ENCODE measurements at places on chromosomes 6 and 20.

- DNase-seq = no peak
These were observed 28.8 kb upstream of the ZBP1 start for GRCh38 chr20:57648878-57649616.

GRCh38 chr6:168157272-168158212 is 78.5 kb upstream of the FRMD1 start:
- DNase-seq = no peak

GRCh38 chr20:33465481-33466302 is 22.1 kb upstream of the SNTA1 start:
- DNase-seq = no peak

DNA sequence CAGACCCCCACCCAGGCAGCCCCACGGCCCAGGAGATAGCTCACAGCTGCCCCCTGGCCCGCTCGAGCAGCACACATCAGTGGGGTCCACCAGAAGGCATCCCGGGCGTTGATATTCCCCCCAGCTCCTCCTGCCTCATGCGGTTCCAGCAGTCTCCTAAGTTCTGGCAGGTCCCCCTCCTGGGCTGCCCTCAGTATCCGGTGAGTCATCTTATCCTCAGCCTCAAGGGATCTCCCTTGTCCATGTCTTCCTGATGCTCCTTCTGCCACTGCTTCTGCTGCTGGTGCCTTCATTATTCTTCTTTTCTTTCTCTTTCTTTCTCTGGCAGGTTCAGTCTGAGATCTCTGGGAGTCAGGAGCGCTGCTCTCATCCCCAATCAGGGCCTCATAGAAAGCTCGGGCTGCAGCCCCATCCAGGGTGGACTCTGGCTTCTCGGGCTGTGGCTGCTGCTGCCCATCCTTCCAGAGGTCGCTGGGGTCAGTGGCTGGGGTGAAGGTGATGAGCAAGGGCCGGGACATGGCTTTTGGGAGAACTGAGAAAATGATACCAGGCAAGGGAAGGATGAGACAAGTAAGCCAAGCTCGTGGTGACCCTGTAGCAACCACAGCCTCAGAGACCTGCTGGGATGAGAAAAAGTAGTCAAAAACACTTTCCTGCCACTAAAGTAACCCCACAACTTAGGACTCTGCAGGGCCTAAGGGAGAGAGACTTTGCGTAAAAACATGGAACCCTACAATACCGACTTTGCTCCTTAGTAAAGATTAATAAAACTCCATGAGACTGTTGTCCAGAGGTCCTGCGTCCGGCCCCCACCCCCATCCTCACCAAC is 622 bp downstream of the GPANK1 start:
- no peak for DNase-seq

- DNase-seq = no peak
These were observed 246.2 kb upstream of the NRSN1 start for GRCh38 chr6:23879816-23880215.

DNA sequence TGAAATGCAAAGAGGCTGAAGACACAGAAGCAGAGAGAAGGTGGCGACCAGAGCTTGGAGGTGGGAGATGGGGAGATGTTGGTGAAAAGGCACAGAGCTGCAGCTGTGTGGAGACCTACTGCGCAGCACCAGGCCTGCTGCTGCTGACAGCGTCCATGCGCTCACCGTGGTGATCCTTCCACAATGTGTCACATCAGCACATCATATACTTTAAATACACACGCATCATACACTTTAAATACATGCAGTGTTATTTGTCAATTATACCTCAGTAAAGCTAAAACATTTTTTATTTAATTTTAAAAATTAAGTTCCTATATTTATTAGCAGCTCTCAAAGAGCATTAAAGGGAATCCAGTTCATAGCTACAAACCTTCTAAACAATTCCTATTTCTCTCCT is 200.9 kb downstream of the TTLL2 start:
- no peak for DNase-seq

GRCh38 chr20:39381595-39381994 is 419.5 kb downstream of the DHX35 start:
- no peak for DNase-seq

GRCh38 chr20:31710423-31711108 is 12.1 kb downstream of the BCL2L1 start:
- no peak for DNase-seq

GRCh38 chr20:56646599-56646998 is 17.5 kb downstream of the TFAP2C start:
- no peak for DNase-seq

- no peak for DNase-seq
These were observed 28.6 kb downstream of the RING1 start for GRCh38 chr6:33236852-33237251.

- DNase-seq = no peak
These were observed 5.3 kb downstream of the NRN1 start for GRCh38 chr6:6001443-6001842.

GRCh38 chr6:80932359-80932758 is 820.1 kb downstream of the TENT5A start:
- no peak for DNase-seq

DNA sequence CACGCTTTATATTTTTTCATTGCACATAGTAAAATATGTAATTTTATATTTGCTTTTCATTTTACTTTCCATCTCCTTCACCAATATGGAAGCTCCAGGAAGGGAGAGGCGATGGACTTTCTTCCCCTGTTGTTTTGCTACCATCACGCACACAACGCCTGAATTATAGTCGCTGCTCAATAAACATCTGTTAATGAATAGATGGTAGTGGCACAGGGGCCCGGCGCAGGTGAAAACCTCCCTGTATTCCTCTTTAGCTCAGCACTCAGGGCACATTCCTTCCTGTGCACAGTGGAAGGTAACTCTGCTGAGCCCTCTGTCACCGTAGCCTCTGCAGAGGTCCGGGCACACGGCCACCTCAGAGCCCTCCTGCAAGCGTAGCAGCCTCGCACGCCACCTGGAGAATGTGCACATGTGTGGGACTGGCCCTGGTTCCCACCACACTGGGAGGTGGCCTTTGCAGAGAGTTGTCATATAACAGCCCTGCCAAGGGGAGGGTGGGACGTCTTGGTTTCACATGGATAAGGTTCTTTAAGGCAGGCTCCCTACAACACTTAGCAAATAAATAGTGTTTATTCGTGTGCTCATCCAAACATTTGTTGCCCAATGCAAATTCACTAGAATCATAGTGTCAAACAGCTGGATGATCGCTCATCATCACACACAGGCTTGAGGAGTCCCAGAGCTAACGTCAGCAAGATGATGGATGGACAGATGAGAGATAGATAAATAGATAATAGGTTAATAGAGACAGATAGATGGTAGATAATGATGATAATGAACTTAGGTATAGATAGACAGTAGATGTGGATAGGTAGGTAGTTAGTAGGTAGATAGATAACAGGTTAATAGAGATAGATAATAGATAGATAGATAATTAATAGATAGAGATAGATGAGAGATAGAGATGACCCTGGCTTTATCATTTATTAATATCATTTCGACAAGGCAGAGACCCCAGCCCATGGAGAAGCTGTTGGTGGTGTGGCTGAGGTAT is 32.3 kb upstream of the AFDN start:
- DNase-seq = no peak

DNA sequence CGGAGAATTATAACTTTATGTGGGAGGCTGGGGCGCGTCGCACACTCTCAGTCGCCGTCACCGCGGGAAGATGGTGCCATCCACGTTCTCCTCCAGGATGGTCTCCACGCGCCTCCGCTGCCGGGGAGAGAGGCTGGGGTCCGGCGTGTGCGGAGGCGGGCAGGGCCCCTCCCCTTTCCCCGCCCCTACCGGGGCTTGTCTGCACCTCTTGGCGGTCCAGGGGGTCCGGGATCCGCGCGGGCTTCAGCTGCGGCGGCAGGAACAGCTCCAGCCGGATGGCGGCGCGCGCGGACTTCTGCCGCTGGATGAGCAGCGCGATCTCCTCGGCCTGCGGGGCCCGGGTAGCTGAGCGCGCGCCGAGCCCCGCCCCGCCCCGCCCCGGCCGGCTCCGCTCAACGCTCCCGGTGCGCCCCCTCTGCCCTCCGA is 807 bp downstream of the LKAAEAR1 start:
- DNase-seq = peak; percentile 82

DNA sequence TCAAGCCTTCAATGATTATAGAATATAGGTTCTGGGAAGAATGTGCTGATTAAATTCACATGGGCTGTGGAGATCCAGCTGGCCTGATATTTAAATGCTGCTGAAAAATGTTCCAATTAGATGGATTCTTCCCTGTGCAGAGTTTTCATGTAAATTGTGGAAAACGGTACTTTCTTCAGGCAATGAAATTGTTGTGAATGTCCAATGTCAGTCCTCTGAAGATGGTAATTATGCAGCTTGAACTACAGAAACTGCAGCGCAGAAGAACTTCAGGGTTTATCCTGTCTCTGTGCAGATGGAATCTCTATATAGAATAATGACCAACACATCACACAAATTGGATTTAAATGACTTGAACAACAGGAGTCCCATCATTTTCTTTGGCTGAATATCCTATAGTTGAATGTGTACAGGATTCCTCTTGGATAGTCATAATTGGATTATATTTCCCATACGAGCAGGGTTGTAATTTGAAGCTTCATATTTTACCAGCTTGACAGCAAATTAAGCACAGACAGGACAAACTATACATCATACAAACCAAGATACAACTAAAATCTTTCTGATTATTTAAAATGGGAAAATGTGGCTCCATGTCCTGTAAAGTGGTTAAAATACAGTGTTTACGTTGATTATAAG is 82.3 kb downstream of the CAP2 start:
- no peak for DNase-seq

- DNase-seq = peak; percentile 66
These were observed 1.4 kb downstream of the MDGA1 start for GRCh38 chr6:37696220-37696840.

DNA sequence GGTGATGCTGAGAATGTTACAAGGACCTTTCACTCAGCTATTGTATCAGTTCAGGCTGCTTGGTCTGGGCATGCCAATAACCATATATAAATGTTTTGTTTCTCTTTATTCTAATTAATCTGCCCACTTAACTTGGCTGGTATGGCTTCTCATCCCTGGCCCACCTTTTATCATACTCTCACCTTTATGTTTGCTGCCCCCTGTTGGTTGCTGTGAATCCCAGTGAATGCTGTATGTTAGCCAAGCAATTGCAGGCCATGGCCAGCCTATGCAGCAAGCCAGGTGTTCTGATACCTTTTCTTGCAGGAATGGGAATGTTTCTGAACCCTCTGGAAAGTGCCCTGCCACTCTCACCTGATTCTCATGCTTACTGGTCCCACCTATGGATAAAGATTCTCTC is 54.6 kb downstream of the PCSK2 start:
- DNase-seq = no peak

DNA sequence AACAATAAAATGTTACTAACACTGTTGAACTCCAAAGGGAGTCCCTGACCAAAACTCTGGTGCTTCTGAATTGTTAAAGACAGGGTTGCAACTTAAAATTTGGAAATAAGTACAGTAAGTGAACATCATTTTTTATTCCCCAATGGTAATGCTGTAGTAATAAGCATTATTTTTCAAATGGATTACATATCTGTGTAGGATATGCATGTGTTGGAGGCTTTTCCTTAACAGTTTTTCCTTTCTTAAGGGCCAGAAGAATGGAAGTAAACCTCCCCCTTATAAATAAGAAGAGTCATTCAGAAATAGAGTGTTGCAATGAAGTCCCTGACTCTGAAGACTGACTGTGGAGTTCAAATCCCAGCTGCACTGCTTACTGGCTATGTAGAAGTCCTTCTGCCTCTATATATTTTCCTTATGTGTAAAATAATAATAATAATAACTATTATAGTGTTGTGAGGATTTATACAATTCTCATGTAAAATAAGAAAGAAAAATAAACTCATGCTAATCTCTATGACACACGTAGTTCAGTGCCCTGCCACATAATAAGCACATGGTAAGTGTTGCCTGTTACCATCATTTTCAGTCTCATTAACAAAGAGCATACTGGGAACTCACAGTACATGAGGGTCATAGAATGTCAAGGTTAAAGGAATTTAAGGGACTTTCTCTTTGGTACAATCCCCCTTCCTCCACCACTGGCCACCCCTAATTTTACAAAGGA is 129.8 kb upstream of the SMLR1 start:
- DNase-seq = no peak

DNA sequence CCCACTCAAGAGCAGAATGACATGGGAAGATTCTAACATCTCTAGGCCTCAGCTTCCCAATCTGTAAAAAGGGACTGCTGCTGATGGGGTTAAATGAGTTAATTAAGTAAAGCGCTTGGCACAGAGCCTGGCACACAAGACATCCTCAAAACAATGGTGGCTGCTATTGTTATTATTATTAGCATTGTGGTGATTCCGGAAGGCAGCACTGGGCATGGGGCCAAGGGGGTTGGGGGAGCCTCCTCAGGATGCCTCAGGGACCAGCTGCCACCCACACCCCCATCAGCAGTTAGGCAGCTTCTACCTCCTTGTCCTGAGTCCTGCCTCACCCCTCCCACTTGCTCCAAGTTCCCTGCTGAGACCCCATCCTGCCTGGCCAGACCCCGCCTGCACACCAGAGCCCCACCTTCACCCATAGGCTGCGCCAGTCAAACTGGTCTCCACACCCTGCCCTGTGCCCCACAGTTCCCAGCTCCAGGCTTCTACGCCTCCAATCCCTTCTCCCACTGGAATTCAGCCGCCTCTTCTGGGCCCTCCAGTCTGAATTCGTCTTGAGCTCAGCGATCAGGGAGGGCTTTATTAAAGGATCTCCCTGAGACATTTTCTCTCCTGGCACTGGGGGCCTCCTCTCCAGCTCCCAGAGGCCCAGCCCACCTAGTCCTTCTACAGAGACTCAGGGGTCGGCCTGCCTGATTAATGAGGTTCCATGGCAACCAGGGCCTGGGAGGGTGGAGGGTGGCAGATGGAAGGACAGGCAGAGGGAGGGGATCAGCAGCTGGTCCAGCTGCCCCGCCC is 1.5 kb downstream of the E2F1 start:
- DNase-seq = no peak

DNA sequence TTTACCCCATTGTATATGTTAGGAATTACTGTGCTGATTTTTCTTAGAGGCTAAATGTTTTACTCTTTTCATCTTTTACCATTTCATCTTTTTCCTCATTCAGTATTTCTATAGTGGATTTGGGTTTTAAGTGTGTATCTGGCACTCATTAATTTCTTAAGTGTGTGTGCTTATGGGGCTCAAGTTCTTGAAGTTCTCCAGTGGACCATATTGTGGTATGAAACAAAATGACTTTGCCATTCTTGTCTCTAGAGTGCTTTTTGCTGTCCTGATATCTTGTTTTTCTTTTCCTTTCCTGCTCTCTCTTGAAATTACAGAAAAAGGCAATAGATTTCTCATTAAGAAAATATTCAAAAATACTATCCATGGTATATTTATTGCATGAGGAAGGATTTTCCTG is 123.1 kb downstream of the ARID1B start:
- no peak for DNase-seq

DNA sequence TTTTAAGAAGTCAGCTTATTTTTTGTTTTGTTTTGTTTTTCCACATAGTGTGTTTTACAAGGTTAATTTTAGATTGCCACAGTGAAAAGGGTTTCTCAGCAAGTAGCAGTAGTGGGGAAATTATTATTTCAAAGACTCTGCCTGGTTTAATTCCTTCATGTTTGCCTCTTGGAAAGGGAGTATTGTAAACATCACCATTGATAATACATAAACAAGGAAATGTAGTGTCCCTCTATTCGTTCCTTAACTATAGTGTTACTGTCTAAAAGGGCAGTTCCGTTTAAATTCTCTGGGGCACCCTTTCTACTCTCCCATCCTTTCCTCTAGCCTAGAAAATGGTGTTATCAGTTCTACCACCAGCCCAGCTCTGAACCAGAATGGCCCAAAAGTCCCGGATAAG is 391.0 kb upstream of the SOX4 start:
- DNase-seq = no peak

Data from activated naive CD8-positive, alpha-beta T cell treated with anti-CD3 and anti-CD28 coated beads, Interleukin-2, amount 10 ng/mL, durations not matched to agents 7 days and 5 days (primary cell).